AML-193 (cell line): ENCODE measurements at places on chromosomes 6 and 20.

- no peak for DNase-seq
These were observed 42.6 kb upstream of the ENPP1 start for GRCh38 chr6:131765081-131765803.

DNA sequence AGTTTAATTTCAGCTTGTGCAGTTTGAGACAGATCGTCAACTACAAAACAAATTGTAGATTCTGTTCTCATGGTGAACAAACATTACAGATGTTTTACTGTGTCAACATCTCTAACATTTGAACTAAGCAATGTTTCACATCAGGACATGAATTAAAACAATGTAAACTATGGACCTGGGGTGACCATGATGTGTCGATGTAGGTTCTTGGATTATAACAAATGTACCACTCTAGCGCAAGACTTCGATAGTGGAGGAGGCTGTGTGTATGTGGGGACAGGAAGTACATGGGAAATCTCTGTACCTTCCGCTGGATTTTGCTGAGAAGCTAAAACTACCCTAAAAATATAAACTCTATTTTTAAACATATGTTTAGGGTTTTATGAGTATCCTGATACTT lies 17.1 kb downstream of the HIVEP2 start:
- no peak for DNase-seq

DNA sequence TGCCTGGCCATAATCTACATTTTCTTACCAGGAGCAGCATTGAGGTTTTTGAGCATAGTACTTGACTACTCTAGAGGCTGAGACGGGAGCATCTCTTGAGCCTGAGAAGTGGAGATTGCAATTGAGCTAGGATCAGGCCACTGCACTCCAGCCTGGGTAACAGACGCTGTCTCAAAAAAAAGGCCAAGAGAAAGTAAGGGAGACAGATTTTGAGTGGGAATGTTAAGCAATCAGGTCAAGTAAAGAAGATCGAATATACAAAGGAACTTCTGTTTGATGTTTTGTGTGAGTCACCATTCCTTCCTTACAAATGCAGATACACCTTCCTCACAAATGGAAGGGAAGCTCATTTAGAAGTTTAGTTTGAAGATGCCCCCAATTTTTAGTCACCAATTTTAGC lies 4.4 kb downstream of the PNRC1 start:
- DNase-seq = no peak

DNA sequence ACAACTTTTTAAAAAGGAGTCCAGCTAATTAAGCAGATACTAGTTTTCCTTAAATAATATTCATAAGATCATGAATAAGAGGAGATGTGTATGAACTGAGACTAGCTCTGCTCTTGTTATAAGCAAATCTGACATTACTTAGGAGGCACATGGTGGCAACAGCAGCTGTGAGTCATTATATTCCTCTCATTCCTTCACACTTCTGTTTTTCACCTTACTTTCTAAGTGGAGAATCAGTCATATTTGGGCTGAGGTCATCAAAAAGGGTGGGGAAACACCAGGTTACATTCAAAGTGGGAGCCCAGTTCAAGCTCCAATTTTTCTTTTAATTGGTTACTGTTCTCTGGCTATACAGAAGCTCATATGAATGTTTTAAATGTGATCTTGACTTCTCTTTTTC lies 6.0 kb upstream of the RIPPLY2 start:
- DNase-seq = no peak

GRCh38 chr20:46552460-46553420 lies 2.3 kb upstream of the OCSTAMP start:
- DNase-seq = peak; percentile 32

- no peak for DNase-seq
These were observed 123.3 kb downstream of the ZFAND3 start for GRCh38 chr6:37942606-37943376.

DNA sequence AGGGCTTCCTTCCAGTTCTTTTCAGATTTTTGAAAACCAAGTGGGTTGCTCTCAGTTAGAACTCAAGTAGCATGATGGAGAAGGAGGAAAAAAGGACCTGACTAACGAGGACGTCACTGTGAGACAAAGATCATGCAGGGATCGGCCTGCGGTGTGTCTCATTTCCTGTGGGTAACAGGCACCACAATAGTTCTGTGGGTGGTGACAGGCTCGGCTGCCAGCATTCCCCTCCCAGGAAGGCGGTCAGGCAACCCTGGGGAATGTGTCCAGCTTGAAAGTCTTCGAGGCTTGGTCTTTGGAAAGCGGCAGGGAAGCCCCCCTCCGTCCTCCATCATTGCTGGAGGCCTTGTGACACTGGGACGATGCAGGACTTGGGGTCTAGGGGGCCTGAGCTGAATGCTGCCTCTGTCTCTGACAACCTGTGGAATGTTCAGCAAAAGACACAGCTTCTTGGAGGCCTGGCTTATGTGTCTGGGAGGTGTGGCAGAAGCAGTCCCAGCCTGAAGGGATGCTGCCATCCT lies 121.0 kb downstream of the BCAS1 start:
- peak; percentile 57 for DNase-seq

GRCh38 chr6:159645640-159646039 lies 47.4 kb downstream of the SOD2 start:
- DNase-seq = no peak
